ENCODE measurements at places on chromosomes 6 and 20. TPM values are rescaled to one million over a fixed set of nuclear protein-coding genes. Genes with fewer than 3 reads are reported as not detected.

DNA sequence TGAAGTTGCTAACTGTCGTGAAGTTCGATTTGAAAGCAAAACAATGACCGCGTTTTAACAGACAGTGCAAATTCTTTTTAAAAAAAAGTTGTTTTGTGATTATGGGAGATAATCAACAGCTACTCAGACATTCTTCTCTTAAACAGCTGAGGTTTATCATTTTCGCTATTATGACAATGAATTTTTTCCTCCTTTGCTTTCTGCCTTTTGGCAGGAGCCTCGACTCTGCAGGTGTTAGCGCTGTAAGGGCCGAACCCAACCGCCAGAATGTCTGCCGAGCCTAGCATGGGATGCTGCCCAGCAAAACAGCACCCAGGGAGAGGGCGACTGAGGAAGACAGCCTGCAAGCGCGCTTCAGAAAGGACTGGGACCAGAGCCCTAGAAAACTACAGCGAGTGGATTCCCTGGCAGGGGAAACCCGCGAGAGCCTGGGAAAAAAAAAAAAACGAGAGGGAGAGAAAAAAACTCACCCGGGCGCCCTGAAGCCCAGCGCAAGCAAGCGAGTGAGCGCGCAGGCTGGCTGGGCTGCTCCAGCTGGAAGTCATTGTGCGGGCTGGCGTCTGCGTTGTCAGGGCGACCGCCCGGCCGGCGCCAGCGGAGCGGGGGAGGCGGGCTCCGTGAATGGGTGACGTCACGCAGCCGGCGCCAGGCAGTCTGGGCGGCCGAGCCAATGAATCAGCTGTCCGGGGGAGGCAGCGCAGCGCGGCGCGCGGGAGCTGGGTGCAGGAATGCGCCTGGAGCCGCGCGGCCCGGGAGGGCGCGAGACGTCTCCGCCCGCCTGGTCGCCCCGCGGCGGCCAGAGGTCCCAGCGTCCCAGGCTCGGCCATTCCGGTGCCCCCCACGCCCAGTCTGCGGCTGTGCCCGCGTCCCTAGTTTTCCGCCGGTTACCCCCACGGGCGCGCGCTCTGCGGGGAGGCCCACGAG is 32.7 kb upstream of the ID4 start:
- peak; percentile 98 for DNase-seq
- H3K27ac ChIP-seq: peak overlapping the region; percentile 100
- H3K36me3 ChIP-seq: peaks cover 17% of the 10 kb centered on the region
- peaks cover 44% of the 10 kb centered on the region for H3K4me1 ChIP-seq
- H3K4me3 ChIP-seq: peak overlapping the region; percentile 85

The HSPA1L gene
- 1.7 TPM for total RNA-seq

- no peaks in the 10 kb centered on the region for H3K27me3 ChIP-seq
- peaks cover 27% of the 10 kb centered on the region for H3K4me1 ChIP-seq
- no peak overlapping the region for H3K4me3 ChIP-seq
Measured at GRCh38 chr6:144395014-144395413, 109.9 kb downstream of the UTRN start.

The ZNF391 gene
- 10.8 TPM for total RNA-seq

DNA sequence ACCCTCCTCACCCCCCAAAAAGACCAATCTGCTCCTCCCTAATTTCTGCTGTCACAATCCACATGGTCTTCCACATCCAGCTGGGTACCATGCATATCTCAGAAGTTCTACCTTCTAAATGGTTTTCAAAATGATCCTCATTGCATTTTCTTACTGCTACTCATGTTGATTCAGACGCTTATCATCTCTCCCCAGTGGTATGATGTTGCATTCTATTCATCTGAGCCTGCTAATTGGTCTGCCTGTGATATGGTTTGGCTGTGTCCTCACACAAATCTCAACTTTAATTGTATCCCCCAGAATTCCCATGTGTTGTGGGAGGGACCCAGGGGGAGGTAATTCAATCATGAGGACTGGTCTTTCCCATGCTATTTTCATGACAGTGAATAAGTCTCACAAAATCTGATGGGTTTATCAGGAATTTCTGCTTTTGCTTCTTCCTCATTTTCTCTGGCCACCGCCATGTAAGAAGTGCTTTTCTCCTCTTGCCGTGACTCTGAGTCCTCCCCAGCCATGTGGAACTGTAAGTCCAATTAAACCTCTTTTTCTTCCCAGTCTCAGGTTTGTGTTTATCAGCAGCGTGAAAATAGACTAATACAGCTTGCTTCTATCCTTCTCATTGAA is 41.4 kb upstream of the CLIC5 start:
- H3K4me1 ChIP-seq: peaks cover 3% of the 10 kb centered on the region
- no peaks in the 10 kb centered on the region for H3K36me3 ChIP-seq
- no peak for DNase-seq
- H3K27me3 ChIP-seq: no peaks in the 10 kb centered on the region
- H3K4me3 ChIP-seq: no peak overlapping the region

- peaks cover 26% of the 10 kb centered on the region for H3K4me1 ChIP-seq
- H3K36me3 ChIP-seq: peaks cover 11% of the 10 kb centered on the region
- H3K27me3 ChIP-seq: no peaks in the 10 kb centered on the region
- no peak overlapping the region for H3K27ac ChIP-seq
- H3K4me3 ChIP-seq: no peak overlapping the region
Measured at GRCh38 chr6:82954937-82955577, 110.6 kb downstream of the UBE3D start.

The TSBP1 gene
- total RNA-seq: not detected

DNA sequence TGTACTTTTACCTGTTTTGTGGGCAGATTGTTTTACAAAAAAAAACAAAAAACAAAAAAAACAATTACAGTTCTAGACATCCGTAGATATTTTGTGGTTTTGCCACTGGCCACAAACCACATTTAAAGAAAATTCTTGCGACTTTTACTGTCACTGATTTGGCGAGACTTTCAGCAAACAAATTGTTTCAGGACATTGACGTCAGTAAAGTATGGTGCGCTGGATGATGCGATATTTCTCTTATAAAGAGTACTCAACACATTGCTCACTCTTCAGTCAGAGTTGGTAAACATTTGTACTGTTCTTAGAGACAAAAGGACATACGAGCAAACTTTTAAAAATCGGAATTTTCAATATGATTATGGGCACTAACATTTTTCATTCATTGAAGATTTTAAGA is 229.8 kb downstream of the HAO1 start:
- no peaks in the 10 kb centered on the region for H3K36me3 ChIP-seq
- no peak overlapping the region for H3K4me3 ChIP-seq
- no peaks in the 10 kb centered on the region for H3K27me3 ChIP-seq
- no peak for DNase-seq
- H3K27ac ChIP-seq: no peak overlapping the region

The XRN2 gene
- 76.7 TPM for total RNA-seq

DNA sequence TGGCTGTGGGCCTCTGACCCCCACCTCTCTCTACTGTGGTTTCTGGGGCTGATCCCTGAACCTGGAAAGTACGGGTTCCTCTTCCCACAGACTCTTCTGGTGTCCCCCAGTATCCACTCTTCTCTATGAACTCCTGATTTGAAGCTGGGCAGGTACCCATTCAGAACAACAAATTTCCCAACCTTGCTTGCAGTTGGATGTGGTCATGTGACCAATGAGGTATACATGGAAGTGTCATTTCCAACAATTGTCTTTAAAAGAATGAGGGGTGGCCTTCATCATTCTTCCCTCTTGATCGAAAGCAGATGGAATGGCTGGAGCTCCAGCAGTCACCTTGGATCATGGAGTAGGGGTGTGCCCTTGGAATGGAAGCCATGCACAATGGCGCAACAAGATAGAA is 128.0 kb upstream of the MLN start:
- H3K36me3 ChIP-seq: no peaks in the 10 kb centered on the region
- no peak overlapping the region for H3K4me3 ChIP-seq
- H3K4me1 ChIP-seq: peaks cover 7% of the 10 kb centered on the region
- DNase-seq: no peak
- H3K27ac ChIP-seq: no peak overlapping the region
- peaks cover 28% of the 10 kb centered on the region for H3K27me3 ChIP-seq

The RSPO3 gene
- total RNA-seq: 30.1 TPM

GRCh38 chr6:157312757-157313156 is 10.6 kb downstream of the TMEM242 start:
- H3K36me3 ChIP-seq: peaks cover 29% of the 10 kb centered on the region
- H3K27me3 ChIP-seq: no peaks in the 10 kb centered on the region
- no peak overlapping the region for H3K27ac ChIP-seq
- DNase-seq: no peak

DNA sequence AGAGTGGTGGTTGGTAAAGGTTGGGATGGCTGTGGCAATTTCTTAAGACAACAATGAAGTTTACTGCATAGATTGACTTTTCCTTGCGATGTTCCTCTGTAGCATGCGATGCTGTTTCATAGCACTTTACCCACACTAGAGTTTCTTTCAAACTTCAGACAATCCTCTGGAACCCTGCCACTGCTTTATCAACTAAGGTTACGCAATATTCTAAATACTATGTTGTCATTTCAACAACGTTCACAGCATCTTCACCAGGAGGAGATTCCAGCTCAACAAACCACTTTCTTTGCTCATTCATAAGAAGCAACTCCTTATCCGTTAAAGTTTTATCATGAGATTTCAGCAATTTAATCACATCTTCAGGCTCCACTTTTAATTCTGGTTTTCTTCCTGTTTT is 161.2 kb upstream of the NRSN1 start:
- no peaks in the 10 kb centered on the region for H3K36me3 ChIP-seq
- DNase-seq: no peak
- no peaks in the 10 kb centered on the region for H3K4me1 ChIP-seq
- H3K4me3 ChIP-seq: no peak overlapping the region
- H3K27me3 ChIP-seq: peaks cover 3% of the 10 kb centered on the region

- no peak for DNase-seq
- H3K4me1 ChIP-seq: peaks cover 23% of the 10 kb centered on the region
- no peaks in the 10 kb centered on the region for H3K27me3 ChIP-seq
- H3K36me3 ChIP-seq: no peaks in the 10 kb centered on the region
Measured at GRCh38 chr6:137921823-137922222, 54.8 kb downstream of the TNFAIP3 start.

- H3K27me3 ChIP-seq: no peaks in the 10 kb centered on the region
- H3K4me3 ChIP-seq: peak overlapping the region; percentile 64
- H3K36me3 ChIP-seq: no peaks in the 10 kb centered on the region
- peak overlapping the region; percentile 98 for H3K27ac ChIP-seq
- H3K4me1 ChIP-seq: peaks cover 45% of the 10 kb centered on the region
Measured at GRCh38 chr6:35017411-35018181, 123.5 kb downstream of the TCP11 start.

DNA sequence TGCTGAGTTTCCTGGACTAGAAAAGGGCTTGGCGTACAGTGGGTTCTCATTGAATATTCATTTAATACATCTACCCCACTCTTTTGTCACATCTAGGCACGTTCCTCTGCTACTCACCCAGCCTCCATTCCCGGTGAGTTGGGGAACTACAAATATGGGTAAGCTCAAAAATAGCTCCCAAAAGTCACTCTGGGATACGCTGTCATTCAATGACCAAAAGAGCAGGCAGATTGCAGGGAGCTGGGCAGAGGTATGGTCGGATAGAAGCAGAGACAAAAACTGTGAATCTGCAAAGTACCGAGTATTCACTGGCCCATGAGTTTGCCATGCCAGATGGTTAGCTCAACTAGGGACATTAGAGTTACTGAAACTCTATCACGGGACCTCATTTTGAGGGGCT is 103.9 kb upstream of the SASH1 start:
- H3K27me3 ChIP-seq: no peaks in the 10 kb centered on the region
- no peak for DNase-seq
- H3K27ac ChIP-seq: no peak overlapping the region
- peaks cover 23% of the 10 kb centered on the region for H3K4me1 ChIP-seq

- peak overlapping the region; percentile 77 for H3K27ac ChIP-seq
- H3K4me1 ChIP-seq: peaks cover 55% of the 10 kb centered on the region
- no peaks in the 10 kb centered on the region for H3K27me3 ChIP-seq
Measured at GRCh38 chr6:36599791-36600209, 5.6 kb downstream of the SRSF3 start.

GRCh38 chr20:35621560-35621946 is 5.9 kb downstream of the SPAG4 start:
- peaks cover 18% of the 10 kb centered on the region for H3K4me1 ChIP-seq
- H3K4me3 ChIP-seq: no peak overlapping the region
- peaks cover 19% of the 10 kb centered on the region for H3K36me3 ChIP-seq

The UFL1 gene
- total RNA-seq: 39.4 TPM

GRCh38 chr6:106069478-106069877 is 16.7 kb upstream of the PRDM1 start:
- peaks cover 11% of the 10 kb centered on the region for H3K4me1 ChIP-seq
- H3K36me3 ChIP-seq: no peaks in the 10 kb centered on the region
- DNase-seq: peak; percentile 37

The SAPCD1 gene
- 11.6 TPM for total RNA-seq

The LY6G6C gene
- 1.4 TPM for total RNA-seq

The MRAP2 gene
- total RNA-seq: 2.7 TPM

The GJA10 gene
- total RNA-seq: not detected

The SLC12A5 gene
- total RNA-seq: 6.9 TPM

The OR5V1 gene
- total RNA-seq: not detected

The KCNQ5 gene
- total RNA-seq: 5.2 TPM

GRCh38 chr20:20465252-20465651 is 97.3 kb downstream of the INSM1 start:
- H3K27ac ChIP-seq: no peak overlapping the region
- H3K4me3 ChIP-seq: no peak overlapping the region

The PPIL6 gene
- total RNA-seq: 4.8 TPM

DNA sequence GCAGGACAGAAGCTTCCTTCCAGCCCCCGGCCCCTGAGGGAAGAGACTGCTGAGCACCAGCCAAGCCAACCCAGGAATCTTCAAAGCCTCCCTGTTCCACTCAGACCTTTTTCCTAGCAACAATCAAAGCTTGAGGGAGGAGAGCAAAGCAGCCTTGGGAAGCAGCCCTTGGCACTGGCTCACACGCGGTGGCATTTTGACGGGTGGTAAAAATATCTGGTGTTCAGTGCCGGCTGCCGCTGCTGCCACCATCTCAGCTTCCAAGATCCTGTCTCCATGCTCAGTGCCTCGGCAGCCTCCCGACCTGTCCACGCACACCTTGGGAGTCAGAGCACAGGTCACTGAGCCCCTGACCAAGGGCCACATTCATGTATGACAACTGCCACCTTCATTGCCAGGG is 170.1 kb downstream of the LRFN2 start:
- H3K4me1 ChIP-seq: no peaks in the 10 kb centered on the region
- no peak overlapping the region for H3K4me3 ChIP-seq
- no peak for DNase-seq
- no peak overlapping the region for H3K27ac ChIP-seq
- H3K36me3 ChIP-seq: no peaks in the 10 kb centered on the region

DNA sequence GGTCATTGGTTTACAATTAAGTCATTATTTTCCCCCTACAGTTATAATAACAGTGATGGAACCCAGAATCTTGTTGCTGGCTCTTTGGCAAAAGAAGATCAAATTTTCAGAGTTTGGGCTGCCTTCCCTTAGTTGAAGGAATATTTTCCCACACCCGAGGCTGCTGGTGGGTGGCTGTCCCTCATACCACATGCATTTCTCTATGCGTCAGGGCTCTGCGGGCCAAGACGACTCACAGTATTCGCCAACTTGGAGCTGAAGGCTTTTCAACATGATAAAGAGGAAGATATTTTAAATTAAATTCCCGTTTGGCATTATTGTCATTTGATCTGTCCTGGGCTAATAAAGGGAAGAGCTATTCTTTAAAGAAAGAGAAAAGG is 102.2 kb upstream of the SASH1 start:
- no peak overlapping the region for H3K4me3 ChIP-seq
- H3K27ac ChIP-seq: peak overlapping the region; percentile 40
- no peaks in the 10 kb centered on the region for H3K27me3 ChIP-seq
- H3K36me3 ChIP-seq: no peaks in the 10 kb centered on the region
- peaks cover 33% of the 10 kb centered on the region for H3K4me1 ChIP-seq
- no peak for DNase-seq

The HLA-DOA gene
- 5.8 TPM for total RNA-seq

GRCh38 chr20:58714923-58715351 is 22.3 kb downstream of the NPEPL1 start:
- no peak for DNase-seq
- peaks cover 3% of the 10 kb centered on the region for H3K36me3 ChIP-seq
- no peaks in the 10 kb centered on the region for H3K4me1 ChIP-seq
- H3K27me3 ChIP-seq: no peaks in the 10 kb centered on the region
- H3K27ac ChIP-seq: no peak overlapping the region

Measured in mesothelial cell of epicardium (in vitro differentiated cells).